ENCODE measurements at places on chromosomes 5 and 9.
A peak's percentile ranks its signal among the peaks of the same experiment; 100 is the strongest.

- no peak for DNase-seq
Observed at GRCh38 chr9:116144555-116144954, 9.0 kb upstream of the PAPPA start.

DNA sequence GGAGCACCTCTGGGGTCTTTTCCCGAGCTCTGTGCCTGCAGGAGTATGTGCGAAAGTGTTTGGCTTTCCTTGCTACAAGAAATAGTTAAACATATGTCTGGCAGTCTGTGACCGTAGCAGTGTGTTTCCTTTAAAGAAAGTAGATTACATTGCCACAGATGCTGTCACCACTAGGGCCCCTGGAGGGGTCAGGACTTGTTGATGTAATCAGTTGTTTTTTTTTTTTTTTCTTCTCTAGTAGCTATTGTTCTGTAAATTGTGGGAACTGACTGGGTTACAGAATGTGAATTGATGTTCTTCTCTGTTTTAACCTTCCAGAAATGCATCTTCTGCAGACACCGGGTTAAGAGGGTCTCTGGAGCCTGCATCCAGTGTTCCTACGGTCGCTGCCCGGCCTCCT lies 345.6 kb downstream of the KDM4C start:
- no peak for DNase-seq

- no peak for DNase-seq
Observed at GRCh38 chr5:31346896-31347551, 153.5 kb downstream of the CDH6 start.

GRCh38 chr9:126689027-126689825 lies 75.5 kb downstream of the LMX1B start:
- no peak for DNase-seq

GRCh38 chr5:127774221-127774620 lies 71.0 kb downstream of the CCDC192 start:
- no peak for DNase-seq

GRCh38 chr5:171221916-171222315 lies 87.1 kb upstream of the TLX3 start:
- DNase-seq = peak; percentile 15

GRCh38 chr9:130770679-130771442 lies 64.2 kb upstream of the ABL1 start:
- DNase-seq = no peak

GRCh38 chr5:56206126-56206910 lies 26.8 kb downstream of the ANKRD55 start:
- DNase-seq = peak; percentile 41

DNA sequence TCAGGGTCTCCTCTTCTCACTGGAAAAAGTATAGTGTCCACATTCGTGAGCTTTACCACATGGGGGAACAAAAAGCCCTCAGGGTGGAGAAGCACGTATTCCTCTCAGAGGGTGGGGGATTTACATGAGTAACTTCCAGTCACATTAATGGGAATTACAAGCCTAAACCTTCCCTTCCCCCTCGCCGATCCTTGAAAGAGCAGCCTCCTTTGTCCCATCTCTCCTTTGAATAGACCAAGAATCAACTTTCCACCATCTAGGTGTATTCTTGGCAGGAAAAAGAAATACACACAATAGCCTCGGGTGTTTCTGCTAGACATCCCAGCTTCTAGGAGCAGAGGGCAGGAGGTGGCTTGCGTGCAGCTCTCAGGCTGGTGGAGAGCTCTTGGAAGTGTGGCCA lies 144.4 kb downstream of the ZNF462 start:
- DNase-seq = no peak

DNA sequence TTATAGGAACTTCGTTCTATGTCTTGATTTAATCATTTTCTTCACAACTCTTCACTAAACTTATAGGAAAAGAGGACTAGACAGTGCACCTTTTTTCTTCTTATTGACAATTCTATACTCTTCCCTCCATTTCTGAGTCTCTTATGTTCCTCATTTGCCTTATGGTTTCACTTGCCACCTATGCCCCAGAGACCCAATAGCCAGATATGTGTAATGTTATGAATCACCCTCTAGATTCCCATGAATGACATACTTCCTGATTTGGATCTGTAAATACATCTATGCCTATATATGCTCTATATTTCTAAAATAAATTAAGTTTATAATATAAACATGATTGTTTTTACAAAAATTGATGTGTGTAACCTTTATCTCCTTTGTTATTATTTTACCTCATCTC lies 514.1 kb upstream of the MEF2C start:
- no peak for DNase-seq

DNA sequence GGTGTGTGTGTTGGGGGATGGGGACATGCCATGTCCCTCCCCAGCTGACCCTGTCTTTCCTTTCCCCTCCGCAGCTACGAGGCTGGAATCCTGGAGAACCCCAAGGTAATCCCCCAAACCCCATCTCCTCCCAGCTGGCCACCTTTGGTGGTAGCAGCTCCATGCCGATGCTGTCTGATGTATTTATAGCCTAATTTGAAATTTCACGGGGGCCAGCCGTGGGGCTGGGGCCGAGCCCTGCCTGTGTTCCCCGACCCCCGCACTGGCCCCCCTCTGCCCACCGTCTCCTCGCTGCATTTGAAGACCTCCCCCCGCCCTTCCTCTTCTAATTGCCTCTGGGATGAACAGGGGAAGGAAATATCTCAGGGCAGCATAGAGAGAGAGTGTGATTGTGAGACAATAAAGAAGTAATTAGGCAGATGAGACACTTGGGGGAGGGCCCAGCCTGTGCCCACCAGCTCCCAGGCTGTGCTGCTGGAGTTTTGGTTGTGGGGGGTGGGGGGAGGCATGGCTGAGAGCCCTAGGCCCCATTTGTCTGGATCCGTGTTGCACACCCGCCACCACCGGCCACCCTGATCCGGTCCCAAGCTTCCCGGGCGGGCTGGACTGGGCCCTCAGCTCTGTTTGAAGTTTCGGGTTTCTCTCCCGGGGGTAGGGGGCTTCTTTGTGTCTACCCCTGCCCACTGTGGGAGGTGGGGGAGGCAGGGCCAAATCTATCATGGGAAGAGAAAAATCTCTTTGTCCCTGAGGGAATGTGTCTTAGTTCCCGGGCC lies 26.8 kb downstream of the ASS1 start:
- DNase-seq = no peak

DNA sequence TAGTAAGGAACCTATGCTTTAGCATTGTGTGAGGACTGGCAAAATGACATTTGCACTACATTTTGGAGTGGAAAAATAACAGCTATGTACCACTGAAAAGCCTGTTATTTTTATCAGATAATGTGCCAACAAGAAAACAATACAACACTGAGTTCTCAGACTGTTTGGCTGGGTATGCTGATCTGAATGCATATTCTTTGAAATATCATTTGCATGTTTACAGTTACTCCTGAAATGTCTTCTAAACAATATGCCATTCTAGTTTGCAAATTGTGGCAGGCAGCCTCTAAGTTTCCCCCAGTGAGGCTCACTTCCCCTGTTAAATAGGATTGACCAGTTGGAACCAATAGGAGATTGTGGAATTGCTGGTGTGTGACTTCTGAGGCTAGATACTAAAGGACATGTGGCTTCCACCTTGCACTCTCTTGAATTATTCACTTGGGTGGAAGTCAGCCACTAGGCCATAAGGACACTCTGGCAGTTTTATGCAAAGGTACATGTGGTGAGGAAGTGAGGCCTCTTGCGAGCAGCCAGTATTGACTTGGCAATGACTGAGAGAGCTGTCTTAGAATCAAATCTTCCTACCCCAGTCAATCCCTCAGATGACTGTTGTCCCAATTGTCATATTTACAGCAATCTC lies 250.4 kb upstream of the PCSK5 start:
- DNase-seq = no peak

DNA sequence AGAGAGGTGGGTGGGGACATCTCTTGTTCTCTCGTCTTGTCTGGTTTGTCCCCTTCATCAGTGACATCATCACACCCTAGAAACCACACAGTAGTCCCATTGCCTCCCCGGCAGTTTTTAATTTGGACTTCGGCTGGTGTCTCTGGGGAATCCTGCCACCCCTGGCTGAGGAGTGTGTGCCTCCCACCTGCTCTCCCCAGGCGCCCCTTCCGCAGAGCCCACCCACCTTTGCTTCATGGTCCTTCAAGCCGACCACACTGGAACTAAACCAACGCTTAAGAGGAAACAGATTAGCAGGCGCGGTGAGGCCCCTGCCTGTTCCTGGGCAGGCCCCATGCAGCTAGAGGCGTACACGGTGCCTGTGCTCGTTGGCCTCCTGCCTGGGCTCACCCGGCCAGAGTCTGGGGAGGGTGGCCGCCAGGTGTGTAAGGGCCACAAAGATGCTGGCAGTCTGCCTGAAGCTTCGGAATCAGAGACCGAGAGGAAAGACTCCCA lies 107.6 kb upstream of the SPRY4 start:
- DNase-seq = no peak

DNA sequence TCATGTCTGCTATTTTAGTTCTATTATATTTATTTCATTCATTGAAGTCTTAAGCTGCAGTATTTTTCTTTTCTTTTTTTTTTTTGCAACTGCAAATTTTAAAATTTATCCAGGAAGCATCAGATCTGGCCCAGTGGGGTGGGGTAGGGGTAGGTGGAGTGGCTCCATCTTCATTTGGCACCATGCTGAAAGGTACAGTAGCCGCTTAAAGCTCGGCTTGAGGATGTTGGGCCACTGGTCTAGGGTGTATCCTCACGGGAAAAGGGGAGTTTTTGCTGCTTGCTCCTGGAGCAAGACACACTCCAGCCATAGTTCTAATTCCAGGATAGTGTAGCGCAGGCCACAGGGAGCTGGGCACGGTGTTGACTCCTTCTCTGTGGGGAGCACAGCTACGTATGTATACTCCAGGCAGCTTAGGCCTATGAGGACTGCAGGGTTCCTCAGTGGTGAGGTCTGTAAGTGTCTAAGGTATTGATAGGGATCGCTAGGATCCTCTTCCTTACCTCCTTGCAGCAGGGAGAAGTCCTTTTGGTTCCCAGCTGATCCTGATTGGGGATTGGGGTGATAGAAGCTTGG lies 22.7 kb downstream of the RCL1 start:
- DNase-seq = no peak

DNA sequence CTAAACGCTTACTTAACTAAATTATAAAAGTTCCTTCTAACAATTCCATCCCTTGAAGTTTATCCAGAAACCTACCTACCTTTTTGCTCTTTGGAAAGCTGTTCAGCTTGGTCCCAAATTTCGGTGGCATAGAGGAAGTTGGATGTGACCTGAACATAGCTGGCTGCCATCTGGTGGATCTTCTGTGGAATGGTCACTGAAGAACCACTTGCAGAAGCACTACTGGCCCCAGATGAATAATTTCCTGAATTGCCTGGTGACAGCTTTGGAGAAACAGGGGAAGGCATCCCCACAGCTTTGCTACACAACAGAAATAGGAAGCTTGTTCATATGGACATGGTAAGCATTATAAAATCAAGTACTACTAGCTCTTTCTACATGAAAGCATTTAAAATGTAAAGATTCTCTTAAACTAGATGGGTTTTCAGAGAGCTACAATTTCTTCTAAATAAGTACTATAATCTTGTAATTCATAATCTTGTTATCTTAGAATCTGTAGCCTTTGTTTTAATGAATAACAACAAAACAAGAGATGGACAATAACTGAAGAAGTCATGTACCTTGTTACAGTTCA lies 9.9 kb downstream of the LEAP2 start:
- DNase-seq = no peak

GRCh38 chr5:12662545-12663314 lies 758.5 kb upstream of the CTNND2 start:
- no peak for DNase-seq

DNA sequence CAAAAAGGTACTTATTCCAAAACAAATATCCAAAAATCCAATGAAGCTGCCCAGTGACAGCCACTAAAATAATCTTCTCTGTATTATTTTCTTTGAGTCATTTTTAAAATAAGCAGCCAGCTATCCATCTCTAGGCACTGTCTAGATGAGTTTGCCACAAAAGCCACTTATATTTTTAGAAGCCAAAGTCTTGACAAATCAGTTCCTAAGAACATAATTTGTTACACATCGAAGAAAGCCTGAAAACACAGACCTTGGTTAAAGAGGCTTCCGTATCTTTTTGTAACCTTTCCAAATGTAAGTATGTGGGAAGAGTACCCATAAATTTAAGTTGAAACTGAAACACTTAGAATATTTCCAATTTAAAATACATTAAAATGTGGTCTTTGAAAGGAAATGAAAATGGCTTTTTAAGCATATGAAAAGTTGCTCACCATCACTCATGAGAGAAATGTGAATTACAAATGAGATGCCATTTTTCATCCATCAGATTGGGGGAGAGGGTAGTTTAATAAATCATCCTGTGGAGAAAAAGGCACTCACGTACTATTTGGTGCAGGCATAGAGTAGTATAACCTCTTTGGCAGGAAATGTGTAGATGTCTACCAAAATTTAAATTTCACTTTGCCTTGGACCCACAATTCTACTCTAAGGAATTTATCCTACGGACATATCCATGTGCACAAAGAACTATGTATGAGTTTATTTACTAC lies 180.4 kb downstream of the MLLT3 start:
- DNase-seq = no peak

DNA sequence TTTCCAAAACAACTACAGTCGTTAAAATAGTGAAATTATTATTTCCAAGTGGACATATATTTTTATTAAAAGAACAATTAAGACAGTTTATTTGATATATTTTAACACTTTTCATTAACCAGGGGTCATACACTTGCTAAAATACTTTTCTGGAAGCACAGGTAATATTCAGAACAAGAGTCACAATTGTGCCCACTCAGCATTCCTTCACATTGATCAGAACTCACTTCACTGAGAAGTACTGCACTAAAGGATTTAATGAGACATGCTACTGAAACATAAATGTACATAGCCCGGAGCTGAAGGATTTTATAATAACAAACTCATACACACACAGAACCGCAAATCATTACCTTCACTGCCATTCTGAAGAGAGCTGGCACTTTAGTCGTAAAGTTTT lies 361.8 kb downstream of the ARL15 start:
- DNase-seq = no peak

- no peak for DNase-seq
Observed at GRCh38 chr5:93395971-93396379, 185.0 kb downstream of the NR2F1-AS1 start.

- no peak for DNase-seq
Observed at GRCh38 chr5:162325143-162325727, 257.7 kb downstream of the GABRG2 start.

GRCh38 chr9:69571032-69571431 lies 101.1 kb downstream of the APBA1 start:
- DNase-seq = no peak

GRCh38 chr5:154031937-154032489 lies 6.7 kb downstream of the FAM114A2 start:
- no peak for DNase-seq

GRCh38 chr5:123545506-123545905 lies 33.5 kb downstream of the CSNK1G3 start:
- no peak for DNase-seq

DNA sequence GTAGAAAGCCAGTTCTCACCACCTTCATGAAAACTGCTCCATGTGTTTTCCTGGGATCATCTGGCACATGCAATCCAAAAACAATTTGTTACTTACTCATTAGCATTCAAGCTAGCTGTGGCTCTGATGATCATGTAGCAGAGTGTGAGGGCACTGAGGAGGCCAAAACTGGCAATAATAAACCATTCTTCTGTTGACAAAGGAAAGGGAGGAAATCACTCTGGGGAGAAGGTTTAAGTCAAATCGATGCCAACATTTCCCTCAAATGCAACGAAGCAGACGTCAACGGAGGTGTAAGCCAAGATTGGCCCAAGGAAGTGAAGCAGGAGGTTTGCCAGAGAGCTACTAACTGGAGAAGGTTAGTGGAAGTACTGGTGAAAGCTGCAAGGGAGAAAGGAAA lies 55.7 kb upstream of the TBC1D9B start:
- DNase-seq = no peak

- DNase-seq = no peak
Observed at GRCh38 chr5:162870966-162871365, 566.4 kb upstream of the CCNG1 start.
